Posterior vena cava (tissue), 2 donors: ENCODE measurements at places on chromosomes 13 and 19. TPM values are rescaled to one million over a fixed set of nuclear protein-coding genes. Genes with fewer than 3 reads are reported as not detected.

DNA sequence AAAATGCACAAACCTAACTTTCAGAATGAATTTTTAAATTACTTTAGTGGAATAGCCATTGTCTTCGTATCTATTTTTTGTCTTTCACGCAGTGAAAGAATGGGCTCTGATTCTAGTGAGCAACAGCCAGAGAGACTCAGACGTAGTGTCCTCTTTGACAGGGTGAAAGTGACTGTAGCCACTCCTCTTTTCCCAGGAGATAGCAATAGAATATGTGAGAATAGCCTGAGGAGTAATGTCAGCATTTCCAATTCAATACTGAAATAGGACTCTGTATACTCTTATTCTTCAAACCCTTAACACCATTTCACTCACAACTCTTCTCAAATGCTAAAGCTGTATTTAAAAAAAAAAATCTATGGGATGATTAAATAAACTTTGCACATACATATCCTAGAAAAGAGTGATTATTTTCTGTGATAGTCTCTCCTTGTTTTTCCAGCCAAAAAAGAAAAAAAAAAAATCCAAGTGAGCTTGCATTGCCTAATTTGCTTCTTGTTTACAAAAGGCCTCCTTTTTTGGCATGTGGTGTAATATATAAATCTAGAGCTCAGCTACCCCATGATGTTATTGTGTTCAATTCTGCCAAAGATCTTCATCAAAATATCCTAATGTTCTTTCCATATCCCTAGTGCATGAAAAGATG, 626.1 kb upstream of the SLITRK6 start:
- DNase-seq: no peak

DNA sequence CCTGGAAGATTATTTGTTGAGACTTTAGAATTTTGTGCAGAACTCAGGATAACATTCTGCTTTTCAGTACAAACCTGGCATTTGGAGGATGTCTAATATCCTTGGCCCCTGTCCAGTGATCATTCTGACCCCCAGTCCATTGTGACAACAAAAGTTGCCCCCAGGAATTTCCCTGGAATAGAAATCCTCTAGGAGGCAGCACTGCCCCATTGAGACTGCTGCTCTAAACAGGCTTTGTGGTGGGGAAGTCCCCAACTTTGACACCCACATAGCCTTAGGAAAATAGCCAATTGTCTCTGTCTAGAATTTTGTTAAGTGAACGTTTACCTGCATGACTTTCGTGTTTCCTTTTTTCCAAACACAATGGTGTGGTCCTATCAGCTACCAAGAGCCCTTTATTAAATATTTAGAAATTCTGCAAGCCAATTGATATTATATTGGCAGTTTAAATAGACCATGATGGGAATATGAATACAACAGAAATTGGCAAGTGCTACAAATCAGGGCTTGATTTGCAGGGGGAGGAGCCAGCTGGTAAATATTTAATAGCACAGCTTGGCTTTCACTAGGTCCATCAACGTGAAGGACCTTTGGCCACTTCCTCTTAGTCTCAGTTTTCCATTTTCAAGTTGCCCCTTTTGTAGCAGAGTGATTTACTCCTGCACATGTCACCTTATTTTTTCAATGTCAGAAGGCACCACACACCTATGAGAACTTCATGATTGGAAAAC, 451.7 kb downstream of the EFNB2 start:
- DNase-seq: no peak

- DNase-seq: no peak
Measured at GRCh38 chr19:36051236-36051635, 2.8 kb downstream of the THAP8 start.

- no peak for DNase-seq
Measured at GRCh38 chr13:95948656-95949055, 104.5 kb downstream of the UGGT2 start.

- no peak for DNase-seq
Measured at GRCh38 chr19:1837625-1838105, 10.6 kb downstream of the REXO1 start.

C13orf46 gene
- 1.2 TPM for total RNA-seq

DNA sequence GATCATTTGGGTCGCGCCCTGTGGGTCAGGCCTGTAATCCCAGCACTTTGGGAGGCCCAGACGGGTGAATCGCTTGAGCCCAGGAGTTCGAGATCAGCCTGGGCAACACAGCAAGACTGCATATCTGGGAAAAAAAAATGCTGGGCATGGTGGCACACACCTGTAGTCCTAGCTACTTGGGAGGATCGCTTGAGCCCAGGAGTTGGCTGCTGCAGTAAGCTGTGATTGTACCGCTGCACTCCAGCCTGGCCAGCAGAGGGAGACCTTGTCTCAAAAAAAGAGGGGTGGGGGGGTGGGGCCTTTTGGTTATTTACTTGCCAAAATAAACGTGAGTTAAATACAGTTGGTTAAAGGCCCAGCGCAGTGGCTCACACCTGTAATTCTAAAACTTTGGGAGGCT, 9.8 kb upstream of the ZNF544 start:
- DNase-seq: no peak

DNA sequence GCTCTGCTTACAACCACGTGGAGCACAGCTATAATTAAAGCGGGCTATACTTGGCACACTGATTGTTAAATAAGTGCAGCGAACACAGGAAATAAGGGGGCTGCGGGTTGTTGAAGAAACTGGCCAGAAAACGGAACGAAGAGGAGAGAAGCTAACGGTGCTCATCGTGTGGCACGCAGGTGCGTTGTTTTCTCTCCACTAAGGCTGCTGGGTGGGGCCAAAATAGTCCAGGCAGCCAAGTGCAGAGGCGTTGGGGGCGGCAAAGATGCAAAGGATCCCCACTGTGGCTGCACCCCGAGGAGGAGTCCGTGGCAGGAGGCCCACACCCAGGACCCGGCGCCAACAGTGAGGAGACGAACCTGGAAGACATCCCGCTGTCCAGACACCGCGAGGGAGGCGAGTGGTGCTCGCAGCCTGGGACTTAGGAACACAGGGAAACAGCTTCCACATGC, 8.1 kb upstream of the ARL11 start:
- DNase-seq: no peak

ALOX5AP gene
- 49.6 TPM for total RNA-seq

- no peak for DNase-seq
Measured at GRCh38 chr19:1063909-1064660, 2.9 kb upstream of the ARHGAP45 start.

- no peak for DNase-seq
Measured at GRCh38 chr13:68813180-68813796, 1294.3 kb upstream of the ATXN8OS start.

CPT1C gene
- total RNA-seq: 10.6 TPM

- peak; percentile 54 for DNase-seq
Measured at GRCh38 chr13:113741191-113741668, 17.8 kb upstream of the TMEM255B start.

DNA sequence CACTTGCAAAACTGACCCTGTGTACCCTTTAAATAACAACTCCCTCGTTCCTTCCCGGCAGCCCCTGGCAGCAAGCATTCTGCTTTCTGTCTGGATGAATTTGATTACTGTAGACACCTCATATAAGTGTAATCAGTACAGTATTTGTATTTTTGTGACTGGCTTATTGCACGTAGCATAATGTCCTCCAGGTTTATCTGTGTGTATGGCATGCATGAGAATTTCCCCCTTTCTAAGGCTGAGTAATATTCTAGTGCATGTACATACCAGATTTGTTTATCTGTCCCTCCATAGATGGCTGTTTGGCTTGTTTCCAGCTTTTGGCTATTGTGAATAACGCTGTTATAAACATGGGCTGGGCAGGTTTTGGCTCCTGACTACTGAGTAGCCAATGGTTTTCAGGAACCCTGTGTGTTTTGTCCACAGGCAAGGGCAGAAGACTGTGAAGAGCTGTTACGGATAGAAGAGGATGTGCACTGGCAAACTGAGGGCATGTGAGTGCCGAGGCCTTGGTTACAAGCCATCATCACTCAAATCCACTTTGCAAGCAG, 98.0 kb downstream of the ESD start:
- DNase-seq: no peak

TRAPPC6A gene
- total RNA-seq: 7.7 TPM

DNA sequence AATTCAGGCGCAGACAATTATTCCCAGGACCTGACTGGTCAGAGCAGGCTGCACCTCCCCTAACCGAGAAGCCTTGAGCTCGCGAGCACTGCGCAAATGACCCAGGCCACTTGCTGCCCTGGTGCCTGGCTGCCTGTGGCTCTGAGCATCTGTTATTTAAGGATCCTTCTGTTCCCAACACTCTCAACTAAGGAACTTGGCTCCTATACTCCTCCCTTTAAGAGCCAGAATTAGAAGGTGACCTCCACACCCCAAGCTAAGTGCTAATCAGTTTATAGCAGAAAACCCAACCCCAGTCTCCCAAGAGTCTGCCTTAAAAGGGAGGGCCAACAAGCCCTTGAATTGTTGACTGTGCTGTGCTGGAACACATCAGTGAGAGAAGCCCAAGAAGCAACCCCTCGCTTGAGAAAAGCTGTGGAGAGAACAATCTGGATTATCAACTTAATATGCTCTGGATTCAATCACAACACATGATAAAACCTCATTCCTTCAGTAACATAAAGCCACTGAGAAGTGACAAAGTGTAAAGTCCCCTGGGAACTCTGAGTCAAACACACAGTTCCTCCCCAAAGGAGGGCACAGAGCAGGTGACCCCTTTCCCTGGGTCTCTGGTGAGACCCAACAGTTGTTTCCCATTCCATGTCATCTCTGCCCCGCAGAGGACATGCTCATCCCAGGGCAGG, 14.6 kb downstream of the AKAP8L start:
- DNase-seq: peak; percentile 75

DNA sequence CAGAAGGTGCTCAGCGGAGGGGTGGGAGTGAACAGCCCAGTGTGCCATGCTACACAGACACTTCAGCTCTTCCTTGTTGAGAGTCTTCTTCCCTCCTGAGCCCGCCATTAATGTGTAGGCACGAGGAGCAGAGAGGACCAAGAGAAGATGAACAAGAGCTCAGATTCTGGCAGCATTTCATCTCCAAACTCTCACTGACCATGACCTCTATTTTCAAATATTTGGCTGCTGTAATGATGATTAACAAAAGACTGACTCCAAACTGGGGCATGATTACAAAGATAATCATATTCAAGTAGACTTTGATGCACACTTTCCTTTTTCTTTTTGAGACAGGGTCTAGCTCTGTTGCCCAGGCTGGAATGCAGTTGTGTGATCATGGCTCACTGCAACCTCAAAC, 236.5 kb downstream of the DCLK1 start:
- no peak for DNase-seq

TMEM150B gene
- total RNA-seq: 5.4 TPM

DNA sequence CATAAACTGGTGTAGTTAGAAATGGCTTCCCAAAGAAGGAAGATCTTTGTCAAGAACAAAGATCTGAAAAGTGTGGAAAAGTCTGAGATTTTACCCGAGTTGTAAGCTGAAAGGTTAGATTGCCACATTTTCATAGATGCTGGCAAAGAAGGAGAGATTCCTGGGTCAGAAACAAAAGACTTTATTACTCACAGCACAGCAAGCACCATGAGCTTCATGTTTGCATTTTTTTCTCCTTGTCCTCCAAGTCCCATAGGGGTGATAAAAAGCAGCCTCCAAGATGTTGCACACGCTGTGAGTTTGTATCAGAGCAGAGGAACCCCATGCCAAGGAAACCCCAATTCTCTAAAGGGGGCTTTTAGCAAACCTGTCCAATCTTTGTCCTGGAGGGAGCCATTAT, 29.3 kb downstream of the MZT1 start:
- DNase-seq: no peak

- DNase-seq: no peak
Measured at GRCh38 chr19:17450264-17451075, 2.0 kb upstream of the TMEM221 start.

DNA sequence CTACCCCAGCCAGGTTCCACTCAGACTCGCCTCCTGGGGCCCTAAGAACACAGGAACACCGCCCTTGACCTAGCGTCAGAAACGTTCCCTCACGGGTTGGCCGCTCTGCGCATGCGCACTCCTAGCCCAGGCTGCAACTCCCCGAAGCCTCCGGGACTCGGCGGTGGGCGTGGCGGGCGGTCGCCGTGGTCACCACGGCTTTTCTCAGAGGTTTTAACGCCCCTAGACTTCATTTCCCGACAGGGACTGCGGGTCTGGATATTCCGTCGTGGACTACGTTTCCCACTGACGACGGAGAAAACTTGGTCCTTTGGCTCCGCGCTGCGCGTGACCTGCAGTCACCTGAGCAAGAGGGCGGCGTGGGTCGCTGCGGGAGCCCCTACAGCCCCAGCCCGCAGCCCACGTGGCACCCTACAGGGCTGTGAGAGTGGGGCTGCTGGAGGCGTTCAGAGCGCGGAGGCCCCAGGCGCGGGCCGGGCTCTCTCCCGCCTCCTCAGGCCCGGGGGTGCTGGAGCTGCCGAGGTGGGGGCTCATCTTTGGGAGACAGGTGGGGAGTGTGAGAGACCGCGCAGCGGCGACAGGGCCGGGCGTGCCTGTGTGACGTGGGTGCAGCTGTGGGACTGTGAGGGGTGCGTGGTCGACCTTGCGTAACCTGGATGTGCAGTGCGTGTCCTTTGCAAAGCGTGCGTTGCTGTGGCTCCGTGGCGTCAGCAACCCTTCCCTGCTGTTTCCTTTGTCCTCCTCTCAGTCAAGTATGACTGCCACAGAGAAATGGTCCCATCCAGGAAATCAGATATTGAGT, 38.0 kb upstream of the ZNF573 start:
- peak; percentile 92 for DNase-seq

PSENEN gene
- 33.6 TPM for total RNA-seq

DNA sequence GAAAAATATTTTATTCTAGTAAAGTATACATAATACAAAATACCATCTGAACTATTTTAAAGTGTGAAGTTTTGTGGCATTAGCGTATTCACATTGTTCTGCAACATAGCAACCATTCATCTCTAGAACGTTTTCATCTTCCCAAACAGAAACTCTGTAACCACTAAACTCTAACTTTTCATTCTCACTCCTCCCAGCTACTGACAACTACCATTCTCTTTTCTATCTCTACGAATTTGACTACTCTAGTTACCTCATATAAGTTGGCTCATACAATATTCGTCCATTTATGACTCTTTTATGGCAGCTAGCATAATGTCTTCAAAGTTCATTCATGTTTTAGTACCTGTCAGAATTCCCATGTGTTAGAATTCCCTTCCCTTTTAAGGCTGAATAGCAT, 150.5 kb upstream of the MIR17HG start:
- DNase-seq: no peak

GRCh38 chr19:8469613-8470368, 25.0 kb downstream of the HNRNPM start:
- DNase-seq: no peak

PSG2 gene
- total RNA-seq: not detected

- no peak for DNase-seq
Measured at GRCh38 chr13:86825410-86825809, 845.8 kb upstream of the SLITRK5 start.

ZNF708 gene
- 14.9 TPM for total RNA-seq

GRCh38 chr13:95241321-95241720, 59.9 kb downstream of the ABCC4 start:
- no peak for DNase-seq

KASH5 gene
- total RNA-seq: not detected

- no peak for DNase-seq
Measured at GRCh38 chr19:35931874-35932202, 4.3 kb upstream of the LRFN3 start.

DNA sequence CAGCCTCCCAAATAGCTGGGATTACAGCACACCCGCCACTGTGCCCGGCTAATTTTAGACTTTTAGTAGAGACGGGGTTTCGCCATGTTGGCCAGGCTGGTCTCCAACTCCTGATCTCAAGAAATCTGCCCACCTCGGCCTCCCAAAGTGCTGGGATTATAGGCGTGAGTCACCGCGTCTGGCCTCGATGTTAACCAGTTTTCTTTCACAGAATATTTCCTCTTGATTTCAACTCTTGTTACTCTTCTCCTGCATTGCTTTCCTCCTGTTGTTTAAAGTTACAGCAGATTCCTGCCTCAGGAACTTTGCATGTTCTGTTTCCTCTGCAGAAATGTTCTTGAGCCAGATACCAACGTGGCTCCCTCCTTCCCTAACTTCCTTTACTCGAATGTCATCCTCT, 3.7 kb upstream of the PEX11G start:
- DNase-seq: no peak

NFIX gene
- 242 TPM for total RNA-seq
